AG04449 (cell line): ENCODE measurements at places on chromosomes 11 and 22.

DNA sequence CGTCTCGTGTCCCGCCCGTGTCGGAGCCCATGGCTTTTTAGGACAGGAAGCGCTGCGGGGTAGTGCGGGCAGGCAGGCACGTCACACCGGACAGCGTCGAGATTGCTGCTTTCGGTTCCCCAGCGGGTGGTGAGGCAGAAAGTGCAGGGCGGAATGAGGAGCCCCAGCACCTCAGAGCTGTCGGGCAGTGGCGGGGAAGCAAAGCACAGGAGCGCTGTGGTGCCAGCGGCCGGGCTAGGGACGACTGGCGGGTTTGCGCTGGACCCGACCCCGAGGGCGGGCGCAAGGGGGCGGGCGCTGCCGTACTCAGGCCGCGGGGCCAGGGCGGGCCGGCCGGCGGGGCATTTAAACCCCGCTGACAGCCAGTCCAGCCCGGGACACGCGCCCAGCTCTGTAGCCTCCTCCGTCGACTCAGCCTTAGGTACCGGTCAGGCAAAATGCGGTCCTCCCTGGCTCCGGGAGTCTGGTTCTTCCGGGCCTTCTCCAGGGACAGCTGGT is at the start of gene SLC37A2:
TSS of gene SLC37A2 (plus strand) at position 375 of the 498 bp plus-strand sequence. CDS start at position 438, 63 bp downstream.
- no peak for DNase-seq

DNA sequence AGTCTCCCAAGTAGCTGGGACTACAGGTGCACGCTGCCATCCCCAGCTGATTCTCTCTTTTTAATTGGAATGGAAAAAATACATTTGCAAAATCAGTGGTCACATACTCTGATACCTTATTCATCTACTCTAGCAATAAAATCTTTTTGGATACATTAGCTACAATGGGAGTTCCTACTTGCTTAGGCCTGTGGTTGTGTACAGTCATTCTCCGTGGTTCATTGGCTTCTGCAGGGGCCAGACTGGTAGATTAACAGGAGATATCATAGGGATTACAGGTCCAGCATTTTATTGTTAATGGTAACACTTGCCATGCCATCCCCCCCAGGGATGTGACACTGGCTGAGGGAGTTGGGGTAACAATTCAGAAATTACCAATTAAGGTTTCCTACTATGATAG is 140.0 kb downstream of the ADAMTS15 start:
- no peak for DNase-seq

DNA sequence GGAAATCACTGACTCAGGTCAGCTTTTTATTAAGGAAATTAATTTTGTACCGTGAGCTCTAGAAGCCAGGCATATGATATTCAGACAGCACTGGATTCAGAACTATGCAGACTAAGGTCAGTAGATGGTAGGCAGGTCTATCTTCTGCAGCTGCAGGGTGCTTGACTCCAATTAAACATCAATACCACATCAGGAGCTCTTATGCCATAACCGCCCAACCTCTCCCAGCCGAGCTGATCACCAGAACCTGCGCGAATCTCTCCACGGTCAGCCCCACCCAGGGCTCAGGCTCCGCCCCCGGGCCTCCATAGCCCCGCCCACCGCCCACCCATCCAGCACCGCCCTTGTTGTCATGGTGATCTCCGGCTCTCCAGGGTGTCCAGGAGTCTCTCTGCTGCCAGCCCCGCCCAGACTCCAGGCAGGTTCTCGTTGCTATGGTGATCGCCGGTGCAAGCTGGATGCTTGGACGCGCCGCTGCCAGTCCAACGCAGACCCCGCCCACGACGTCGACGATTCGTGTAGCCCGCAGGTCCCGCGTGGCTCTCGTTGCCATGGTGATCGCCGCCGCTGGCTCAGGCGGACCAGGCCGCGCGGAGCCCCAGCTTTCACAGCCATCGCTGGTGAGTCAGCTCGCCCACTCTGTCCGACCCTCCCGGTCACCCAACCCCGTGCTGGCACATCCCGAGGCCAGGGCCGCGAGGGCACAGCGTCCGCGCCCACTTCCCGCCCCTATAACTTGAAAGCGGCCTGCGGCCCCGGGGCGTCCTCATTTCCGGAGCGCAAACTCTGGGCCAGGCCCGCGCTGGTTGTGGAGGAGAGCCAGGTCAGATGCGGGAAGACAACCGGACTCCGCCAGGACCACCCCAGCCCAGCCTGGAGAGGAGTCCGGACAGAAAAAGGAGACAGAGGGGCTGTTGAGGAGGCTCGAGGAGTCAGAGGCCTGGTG is at the start of gene RAB36:
TSS of gene RAB36 (plus strand) at position 546 of the 946 bp plus-strand sequence. CDS start 1,140 bp downstream, outside the sequence.
- DNase-seq, result peak; percentile 72

DNA sequence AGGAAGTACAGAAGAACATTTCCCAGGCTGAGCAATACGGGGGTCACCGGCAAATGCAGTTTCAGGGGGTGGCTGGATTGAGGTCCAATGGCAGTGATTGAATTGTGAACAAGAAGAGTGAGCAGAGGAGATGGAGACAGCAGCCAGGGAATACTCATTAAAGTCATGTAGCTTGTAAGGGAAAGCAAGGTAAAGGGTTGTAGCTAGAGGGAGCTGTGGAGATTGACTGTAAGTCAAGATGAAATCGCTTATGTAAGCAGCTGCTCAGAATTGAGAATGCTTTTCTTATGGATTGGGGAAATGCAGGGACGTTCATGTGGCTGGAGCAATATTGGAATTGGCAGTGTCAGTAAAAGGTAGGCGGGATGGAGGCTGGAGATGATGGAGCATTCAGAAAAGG is 111.4 kb upstream of the TBCEL start:
- DNase-seq, result peak; percentile 21

GRCh38 chr22:47631571-47632102 is 869.2 kb downstream of the TBC1D22A start:
- DNase-seq, result no peak

- peak; percentile 65 for DNase-seq
These were observed 10.9 kb downstream of the PHLDB1 start for GRCh38 chr11:118618115-118618990.

DNA sequence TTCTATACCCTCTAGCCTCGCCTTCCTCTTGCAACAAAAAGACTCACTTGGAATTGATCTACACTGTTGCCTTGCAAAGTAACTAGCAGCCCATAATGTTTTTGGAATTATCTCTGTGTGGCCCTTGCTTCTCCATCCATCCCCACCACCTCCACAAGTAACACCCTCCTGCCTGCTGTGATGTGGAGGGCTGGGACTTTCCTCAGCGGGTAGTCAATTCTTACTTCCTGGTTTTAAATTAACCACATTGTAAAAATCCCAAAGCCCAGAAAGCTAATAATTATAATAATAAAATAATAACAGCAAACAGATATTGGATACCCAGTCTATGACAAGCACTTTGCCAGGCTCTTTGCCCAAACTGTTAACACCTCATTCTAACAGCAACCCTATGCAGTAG is 40.8 kb upstream of the GALNT18 start:
- DNase-seq, result no peak

- DNase-seq, result no peak
These were observed 15.6 kb upstream of the THY1 start for GRCh38 chr11:119438599-119438998.

DNA sequence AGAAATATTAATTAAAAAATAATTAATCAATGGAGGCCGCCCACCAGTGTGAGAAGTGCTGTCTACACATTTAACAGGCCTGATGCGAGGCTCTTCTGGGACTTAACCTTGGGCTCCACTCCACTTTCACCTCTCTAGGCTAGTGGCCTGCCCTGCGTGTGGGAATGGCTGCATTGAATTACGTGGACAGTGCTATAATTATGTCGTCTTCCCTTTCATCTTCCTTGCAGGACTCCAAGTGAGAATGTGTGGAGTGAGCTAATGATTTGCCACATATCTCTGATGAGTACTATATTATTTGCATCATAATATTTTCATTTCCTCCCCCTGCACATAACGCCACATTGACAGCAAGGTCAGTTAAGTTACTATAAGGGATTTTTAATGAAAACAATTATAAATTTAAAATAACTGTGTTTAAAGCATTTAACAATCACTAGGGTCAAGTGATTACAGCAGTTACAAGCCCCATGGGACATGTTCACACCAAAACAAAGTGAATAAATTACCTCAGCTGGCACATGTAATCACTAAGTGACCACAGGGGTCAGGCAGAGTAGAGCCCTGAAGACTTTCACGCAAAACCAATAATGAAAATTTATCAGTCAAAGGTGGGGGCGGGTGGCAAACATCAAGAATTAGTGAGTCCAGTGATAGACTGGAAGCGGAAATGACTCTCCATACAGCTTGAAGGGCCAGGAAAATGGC is 63.5 kb downstream of the MPPED2 start:
- DNase-seq, result no peak

DNA sequence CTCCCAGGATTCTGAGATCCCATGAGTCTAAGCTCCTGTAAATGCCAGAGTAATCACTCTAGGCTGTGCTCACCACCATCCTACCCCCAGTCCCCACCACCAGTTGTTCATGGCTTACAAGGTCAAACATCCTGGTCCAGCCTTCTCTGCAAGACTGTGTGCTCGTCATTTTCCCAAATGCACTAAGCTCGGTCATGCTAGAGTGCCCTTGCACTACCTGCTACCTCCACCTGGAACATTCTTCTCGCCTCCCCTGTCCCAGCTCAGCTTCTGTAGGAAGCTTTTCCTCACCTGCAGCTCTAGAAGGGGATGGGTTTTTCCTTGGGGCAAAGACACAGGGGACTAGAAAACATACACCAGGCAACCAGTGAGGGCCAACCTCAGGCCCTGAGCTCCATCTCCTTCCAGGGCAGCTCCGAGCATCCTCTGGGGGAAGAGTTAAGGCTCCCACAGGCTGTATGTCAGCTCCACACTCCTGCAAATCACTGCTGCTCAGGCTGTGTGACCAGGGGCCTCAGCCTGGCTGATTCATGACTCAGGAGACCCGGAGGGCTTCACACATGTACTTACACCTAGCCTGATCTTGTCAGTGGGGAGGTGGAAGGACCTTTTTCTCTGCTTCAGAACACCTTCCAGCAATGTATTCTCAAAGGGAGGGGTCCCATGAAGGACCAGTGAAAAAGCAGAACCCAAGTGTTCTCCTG is 37.2 kb upstream of the CSNK2A3 start:
- DNase-seq, result no peak

- DNase-seq, result no peak
These were observed 327.4 kb downstream of the BUD13 start for GRCh38 chr11:116445108-116446047.
